CD4-positive, alpha-beta T cell treated with Interleukin-17A for 4 hours (primary cell): ENCODE measurements at places on chromosomes 4 and X.

DNA sequence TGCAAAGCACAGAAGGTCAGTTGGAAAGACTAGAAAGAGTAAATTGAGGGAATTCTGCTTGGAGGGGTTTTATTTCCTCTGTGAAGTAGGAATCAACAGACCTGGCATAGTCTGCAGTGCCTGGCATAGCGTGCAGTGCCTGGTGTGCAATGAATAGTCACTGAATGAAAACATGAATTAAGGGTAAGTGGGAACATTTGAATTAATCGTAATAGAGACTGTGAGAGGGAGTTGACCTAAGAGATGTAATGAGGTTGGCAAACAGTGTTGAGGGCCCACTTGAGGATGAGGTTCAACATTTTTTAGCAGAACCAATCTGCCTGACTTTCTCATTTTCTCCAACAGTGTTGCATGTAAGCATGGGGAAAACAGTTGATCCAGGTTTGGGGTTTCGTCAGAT, 377.2 kb upstream of the FTHL17 start:
- DNase-seq = no peak

DNA sequence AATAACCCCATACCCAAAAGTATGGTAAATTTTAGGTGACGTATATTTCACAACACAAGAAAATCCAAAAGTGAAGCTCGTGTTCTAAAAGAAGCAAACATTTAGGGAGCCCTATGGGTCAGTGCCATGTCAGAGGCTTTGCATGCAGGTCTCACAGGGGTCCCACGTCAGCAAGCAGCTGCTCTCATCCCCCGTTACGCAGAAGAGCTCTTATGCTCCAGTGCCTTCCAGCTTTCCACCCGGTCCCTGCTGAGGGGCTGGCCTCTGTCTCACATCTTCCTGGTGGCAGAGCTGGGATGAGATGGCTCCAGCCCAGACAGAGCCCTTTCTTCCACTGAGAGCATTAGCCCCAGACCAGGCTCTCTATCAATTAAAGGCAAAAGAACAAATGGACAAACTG, 82.0 kb downstream of the IRF2 start:
- DNase-seq = no peak

- no peak for DNase-seq
Measured at GRCh38 chr4:16977081-16977480, 78.6 kb upstream of the LDB2 start.

GRCh38 chr4:48949518-48950219, 36.4 kb upstream of the CWH43 start:
- DNase-seq = no peak

DNA sequence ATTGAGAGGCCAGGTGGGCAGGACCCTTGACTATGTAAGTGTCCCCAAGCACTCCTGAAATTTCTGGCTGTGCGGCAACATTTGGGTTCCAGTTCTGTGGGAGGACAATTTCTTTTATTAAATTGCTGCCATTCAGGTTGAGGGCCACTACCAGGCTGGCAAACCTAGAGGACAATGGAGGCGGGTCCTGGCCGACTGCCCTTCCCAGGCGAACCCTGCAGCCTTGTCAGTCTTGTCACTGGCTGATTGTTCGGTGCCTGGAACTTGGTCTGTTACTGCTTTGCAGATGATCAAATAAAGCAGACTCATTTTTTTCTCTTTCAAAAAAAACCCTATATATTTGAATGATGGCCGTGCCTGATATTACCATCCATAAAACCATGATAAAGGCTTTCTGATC, 6.6 kb upstream of the TMEM128 start:
- no peak for DNase-seq

- no peak for DNase-seq
Measured at GRCh38 chrX:40476958-40477357, 103.8 kb upstream of the ATP6AP2 start.

DNA sequence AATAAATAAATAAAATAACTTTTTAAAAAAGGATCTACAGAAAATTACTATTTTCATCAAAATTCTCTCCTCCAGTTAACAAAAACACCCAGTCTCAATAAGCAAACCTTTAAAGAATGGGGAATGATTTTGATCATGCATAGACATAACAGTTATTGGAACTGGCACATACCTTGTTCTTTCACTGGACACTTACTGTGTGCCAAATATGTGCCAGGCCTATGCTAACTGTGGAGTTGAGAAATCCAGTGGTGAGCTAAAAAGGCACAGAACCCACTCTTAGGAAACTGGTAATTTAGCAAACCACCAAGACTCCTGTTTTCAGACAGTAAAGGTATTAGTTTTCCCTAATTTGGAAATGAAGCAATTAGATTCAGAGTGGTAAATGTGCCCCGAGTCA, 39.1 kb downstream of the CLOCK start:
- DNase-seq = no peak

DNA sequence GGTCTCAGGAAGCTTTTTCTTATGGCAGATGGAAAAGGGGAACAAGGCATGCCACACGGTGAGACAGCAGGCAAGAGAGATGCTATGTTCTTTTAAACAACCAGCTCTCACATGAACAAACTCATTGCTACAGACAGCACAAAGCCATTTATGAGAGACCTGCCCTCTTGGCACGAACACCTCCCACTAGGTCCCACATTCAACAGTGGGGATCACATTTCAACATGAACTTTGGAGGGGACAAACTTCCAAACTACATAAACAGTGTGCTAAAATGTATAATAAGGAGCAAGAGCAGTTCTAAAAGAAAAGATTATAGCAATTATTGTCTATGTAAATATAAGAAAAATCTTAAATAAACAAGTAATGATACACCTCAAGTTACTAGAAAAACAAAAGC, 391.8 kb upstream of the CPXCR1 start:
- no peak for DNase-seq

- no peak for DNase-seq
Measured at GRCh38 chrX:10112510-10112909, 44.3 kb upstream of the CLCN4 start.

DNA sequence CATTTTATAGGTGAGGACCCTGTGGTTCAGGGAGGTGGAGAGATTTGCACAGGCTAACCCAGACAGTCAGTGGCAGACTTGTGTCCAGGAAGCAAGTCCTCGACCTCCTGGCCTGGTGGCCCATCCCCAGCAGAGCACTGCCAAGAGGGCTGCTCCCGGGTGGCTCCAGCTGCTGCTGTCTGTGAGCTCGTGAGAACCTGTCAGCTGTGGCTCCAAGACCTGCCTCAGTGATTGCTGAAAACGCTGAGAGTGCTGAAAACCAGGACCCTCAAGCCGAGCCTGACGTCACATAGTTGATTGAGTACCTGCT, 74.2 kb downstream of the RTL9 start:
- no peak for DNase-seq

DNA sequence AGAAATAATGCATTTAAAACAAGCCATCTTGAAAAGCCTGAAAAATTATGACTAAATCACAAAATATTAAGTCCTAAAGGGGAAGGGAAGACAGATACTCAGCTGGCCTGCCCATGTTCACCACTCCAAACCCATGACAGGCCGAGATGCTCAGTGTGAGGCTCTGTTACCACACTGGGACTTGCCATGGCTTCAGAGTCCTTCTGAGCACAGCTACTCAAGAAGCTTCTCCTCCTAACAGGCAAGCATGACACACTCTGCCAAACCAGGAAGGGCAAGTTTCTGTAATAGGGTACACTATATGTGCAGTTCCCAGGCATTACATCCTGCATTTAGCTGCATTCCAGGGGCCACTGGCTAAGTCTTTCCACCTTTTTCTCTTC, 34.0 kb upstream of the CYBB start:
- DNase-seq = no peak

GRCh38 chr4:53378171-53378482, 686 bp downstream of the FIP1L1 start:
- DNase-seq = no peak

DNA sequence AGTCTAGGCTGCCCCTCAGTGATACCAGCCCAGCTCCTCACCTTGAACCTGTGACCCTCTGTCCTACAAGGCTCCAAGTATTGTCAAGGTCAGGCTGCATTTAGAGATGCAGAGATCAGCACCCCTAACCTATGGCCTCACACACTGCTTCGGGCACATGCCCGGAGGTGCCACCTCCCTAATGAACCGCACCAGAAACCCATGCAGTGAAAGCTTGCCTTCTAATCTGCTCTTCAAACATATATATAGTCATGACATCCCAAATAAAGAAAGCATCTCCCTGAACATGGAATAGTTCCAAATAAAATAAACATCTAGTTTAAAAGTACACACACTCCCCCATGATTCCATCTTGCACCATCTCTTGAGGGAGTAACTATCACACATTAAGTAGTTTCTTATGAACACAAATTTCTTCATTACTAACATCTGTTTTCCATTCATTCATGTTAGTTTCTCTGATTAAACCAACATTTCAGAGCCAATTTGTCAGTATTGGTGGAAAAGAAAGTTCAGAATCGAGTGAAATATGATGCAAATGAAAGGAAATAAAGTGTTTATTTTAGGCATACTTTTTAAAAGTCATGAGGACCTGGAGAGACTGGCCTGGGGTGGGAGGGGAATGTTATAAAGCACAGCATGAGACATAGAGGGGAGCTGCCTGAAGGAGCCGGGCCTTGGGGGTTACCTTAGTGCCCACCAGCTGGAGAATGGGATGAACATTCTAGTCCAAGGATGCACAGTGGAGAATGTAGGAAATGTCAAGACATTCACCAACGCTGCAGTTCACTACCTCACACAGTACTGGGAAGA, 19.2 kb downstream of the CC2D2A start:
- no peak for DNase-seq

DNA sequence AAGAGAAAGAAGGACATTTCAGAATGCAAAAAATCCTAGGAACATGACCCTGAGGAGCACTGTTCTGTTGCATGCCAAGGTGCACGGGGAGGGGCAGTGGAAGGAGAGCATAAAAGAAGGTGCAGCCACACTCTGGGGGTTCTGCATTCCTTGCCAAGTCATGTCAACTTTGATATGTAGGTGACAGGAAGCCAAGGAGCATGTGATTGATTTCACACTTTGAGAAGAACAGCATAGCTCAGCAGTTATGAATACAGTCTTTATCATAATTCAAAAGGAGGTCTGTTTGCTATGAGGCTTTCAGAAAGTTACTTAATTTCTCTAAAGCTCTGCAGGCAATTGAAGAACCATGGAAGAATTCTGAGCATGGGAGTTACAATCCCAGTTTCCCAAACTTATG, 50.6 kb downstream of the SCFD2 start:
- no peak for DNase-seq

- no peak for DNase-seq
Measured at GRCh38 chr4:88738180-88738579, 40.6 kb upstream of the NAP1L5 start.

DNA sequence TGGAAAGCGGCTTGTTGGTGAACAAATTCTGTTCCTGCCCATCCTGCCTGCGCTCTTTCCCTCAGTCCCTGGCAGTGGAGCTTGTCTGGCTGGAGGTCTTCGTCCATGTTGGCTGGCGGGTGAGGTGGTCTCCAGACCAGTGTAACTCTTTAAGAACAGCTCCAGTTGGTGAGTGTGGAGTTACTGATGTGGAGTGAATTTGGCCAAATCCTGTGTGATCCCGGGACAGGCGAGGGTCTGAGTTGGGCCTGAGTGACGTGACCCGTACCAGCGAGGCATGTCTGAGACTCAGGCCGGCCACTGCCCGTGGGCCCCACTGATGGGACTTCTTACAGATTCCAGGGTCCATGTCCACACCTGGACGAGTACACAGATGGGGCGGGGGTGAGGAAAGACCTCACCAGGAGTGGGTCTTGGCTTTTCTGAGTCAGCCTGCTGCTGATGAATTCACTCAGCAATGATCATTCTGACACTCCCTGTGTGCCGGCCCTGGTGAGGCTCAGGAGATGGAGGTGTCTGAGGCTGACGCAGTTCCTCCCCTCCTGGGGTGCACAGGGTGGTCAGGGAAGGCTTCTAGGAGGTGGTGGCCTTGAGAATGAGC, 45.5 kb downstream of the PSAPL1 start:
- DNase-seq = no peak

GRCh38 chrX:116863029-116863428, 400.3 kb upstream of the CT83 start:
- DNase-seq = no peak

- no peak for DNase-seq
Measured at GRCh38 chrX:111928456-111928855, 52.5 kb downstream of the TRPC5OS start.

DNA sequence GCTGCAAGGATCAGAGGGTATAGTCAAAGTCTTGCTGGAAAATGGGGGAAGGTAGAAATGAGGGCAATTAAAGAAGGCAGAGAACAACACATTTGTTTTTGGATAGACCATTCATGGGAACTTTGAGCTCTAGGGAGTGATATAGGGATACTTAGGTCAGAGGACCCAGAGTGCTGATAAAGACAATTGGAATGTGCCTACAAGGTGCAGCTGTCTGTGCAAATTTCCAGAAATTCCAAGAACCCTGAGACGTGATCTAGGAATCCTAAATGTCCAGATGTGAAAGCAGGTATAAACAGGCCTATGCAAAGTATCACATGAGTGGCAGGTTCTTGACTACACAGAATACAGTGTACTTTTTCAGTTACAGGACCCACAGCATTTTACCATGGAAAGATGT, 24.2 kb downstream of the FNIP2 start:
- DNase-seq = no peak

- DNase-seq = peak; percentile 17
Measured at GRCh38 chrX:30865015-30865414, 24.0 kb downstream of the TAB3 start.

DNA sequence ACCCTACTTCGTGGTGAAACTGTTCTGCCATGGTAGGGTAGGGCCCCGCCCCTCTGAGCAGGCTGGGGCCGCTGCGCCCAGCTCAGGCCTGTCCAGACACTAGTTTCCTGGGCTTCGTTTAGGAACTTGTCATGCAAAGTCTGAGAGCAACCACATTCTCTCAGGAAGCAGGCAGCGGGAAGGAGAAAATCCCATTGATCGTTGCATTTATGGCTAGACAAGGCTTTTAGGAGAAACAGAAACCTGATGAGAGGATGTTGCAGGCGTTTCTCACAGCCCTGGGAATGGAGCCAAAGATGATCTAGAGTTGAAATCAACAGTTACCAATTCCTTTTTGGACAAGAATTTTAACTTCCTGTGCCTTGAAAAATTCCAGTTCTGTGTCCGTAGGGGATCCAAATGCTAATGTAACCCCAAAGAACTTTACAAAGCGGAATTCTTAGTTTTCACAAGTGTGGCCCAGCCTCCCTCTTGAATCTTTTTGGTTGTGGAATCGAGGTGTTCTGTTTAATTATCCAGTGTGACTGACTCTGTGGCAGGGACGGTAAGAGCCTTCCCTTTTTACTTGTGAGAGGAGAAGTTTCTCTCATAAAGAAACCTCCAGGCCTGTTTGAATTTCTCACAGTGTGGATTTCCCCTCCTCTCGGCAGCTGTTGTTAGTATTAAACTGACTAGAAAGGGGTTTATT, 4.5 kb upstream of the CXCL9 start:
- DNase-seq = no peak

- DNase-seq = no peak
Measured at GRCh38 chrX:103453655-103454054, 65.6 kb downstream of the RAB40A start.
